ENCODE measurements at places on chromosomes 12 and 14.

DNA sequence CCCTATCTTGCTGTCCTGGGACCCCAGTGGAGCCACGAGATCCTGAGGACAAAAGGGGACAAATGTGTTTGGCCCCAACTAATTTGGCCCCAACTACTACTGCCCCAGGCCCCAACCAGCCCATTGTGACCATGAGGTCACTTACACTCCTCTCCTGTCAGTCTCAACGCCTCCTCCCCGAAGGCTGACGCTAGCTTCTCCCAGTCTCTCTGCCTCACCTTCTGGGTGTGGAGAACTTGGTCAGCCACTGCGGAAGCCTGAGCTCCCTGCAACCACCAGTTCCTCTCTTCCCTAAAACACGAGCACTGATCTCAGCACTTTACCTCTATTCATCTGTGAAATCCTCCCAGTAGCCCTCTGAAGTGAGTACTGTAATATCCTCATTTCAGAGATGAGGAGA is 13.3 kb downstream of the FAM181A start:
- no peak for DNase-seq

- no peak for DNase-seq
Observed at GRCh38 chr12:81257947-81258551, 180.2 kb downstream of the ACSS3 start.

GRCh38 chr14:53336729-53337128 is 183.6 kb upstream of the DDHD1 start:
- DNase-seq = no peak

GRCh38 chr14:61588419-61588901 is 106.9 kb upstream of the HIF1A start:
- DNase-seq = no peak

GRCh38 chr12:111434680-111435338 is 29.1 kb downstream of the SH2B3 start:
- peak; percentile 54 for DNase-seq

DNA sequence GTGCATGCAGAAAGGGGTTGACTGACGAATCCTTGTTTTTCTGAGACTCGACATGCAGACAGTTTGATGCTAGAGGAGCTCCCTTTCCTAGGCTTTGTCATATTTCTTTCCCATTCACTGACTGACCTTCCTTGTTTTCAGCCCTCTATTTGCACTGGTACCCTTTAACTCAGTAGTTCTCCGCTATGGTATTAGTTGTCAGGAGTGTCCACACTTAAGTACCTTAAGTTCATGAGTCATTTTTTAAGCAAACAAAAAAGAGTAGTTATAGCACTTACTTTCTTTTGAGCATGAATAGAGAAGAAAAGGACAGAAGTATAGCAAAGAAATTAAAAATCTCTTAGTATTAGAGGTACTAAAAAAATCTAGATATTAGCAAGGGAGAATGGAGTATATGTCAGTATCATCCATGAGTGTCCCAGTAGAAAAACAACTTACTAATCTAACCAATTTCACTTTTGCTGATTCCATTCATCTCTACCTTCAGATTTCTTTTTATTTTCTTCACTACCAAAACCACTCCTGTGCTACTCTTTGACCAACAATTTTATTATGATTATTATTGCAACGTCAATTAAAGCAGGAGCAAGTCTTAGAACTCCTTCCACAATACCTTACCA is 8.3 kb downstream of the ATP2B1 start:
- DNase-seq = no peak

- no peak for DNase-seq
Observed at GRCh38 chr12:96248136-96248931, 54.2 kb downstream of the ELK3 start.

- no peak for DNase-seq
Observed at GRCh38 chr14:44341116-44341515, 166.0 kb downstream of the FSCB start.

GRCh38 chr12:37543131-37543965 is 773.2 kb upstream of the ALG10B start:
- no peak for DNase-seq

- no peak for DNase-seq
Observed at GRCh38 chr12:4265280-4265679, 8.3 kb upstream of the CCND2 start.

DNA sequence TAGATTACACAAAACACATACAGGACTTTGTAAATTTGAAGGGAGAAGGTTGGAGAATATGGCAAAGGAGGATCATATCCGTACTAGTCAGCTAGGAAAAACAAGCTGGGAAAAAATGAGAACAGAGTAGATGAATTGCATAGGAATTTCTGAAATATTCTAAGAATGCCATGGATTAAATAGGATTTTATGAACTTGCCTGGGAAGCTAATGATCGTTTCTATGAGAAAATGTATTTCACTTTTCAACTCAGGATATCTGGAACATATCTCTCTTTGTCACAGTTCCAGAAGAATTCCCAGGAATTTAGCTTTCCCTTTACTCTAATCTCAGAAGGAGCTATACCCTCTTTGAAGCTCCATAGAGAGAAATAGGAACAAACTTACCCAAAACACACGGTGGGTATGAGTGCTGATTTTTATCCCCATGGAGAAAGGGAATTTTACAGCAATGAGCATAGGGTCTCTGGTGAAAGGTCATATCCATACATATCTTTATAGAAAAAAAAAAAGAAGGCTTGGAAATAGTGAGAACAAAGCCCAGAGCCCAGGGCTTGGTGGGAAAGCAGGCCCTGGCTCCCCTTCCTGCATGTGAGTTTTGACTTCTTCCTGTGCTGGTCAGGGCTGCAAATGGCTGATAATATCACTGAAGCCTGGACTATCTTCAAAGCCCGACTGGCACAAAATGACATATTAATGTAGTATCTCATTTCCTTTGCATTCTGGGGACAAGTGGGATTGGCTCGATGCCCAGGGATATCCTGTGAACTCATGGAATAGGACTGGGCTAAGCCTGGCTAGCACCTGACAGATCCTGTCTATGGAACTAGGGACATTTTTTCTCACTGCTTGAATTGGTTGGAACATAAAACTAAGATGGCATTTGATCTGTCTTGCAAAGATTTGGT is 136.3 kb downstream of the AEBP2 start:
- no peak for DNase-seq

- DNase-seq = no peak
Observed at GRCh38 chr14:61878931-61879330, 116.7 kb downstream of the SNAPC1 start.

DNA sequence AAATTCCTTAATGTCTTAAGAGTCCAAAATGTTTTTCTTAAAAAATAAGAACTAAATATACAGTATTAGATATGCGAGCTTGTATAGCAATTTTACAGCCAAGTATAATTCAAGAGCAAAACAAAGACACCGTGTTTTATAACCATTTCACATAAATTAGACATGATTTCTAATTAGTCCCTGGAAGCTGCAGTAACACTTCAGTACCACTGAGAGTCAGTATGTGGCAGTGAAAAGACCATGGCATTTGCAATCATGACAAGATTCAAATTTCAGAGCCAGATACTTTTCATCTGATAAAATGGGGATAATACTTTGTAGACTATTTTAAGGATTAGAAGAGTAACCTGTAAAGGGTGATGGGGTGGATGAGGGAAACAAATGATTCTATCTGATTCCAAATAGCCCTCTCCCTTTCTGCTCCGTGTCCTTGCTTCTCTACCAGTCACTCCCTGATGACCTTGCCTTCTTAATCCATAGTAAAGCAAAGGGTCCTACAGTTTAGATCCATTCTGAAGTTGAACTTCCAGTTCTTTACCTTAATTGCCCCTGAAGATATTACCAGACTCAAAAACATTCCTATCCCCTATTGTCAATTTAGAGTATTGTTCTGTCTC is 145.4 kb upstream of the ABCD2 start:
- no peak for DNase-seq

DNA sequence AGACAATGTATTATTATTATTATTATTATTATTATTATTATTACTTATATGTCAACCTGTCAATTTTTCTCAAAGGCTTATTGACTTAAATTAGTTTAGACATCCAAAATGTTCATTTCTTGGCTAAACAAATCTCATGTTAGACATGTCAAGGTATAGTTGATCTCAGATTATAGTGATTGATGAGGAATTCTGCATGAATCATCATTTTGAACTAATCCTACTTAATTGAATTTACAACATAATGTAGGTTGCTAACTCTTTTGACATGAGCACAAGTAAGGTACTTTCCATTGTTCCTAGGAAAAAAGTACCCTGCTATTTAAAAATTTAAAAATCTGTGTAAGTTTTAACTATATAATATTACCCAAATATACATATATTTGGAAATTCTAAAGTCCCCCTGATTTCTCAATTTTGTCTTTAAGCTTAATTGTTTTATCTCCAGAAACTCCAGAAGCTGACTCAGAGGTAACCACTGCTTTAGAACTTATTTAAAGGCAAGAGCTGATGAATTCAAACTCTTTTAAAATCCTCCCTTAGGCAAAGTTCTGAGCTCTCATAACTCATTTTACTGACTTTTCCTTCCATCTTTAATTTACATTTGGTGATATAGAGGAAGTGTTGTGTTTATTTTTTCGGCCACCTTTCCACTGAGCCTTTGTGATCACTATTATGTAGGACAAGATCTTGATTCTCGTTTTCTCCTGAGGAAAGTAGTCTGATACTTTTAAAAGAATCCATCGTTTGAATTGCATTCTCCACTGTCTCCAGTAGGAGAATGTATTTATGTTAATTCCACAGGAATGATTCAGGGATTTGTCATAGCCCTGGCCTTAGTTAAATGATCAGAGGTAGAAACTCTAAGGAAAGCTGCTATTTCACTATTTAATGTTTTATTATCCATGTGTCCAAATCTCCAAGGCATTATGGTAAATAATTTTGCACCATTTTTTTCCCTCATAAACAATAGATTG is 1304.5 kb downstream of the AACS start:
- no peak for DNase-seq

- no peak for DNase-seq
Observed at GRCh38 chr12:67940780-67941243, 48.4 kb upstream of the IFNG-AS1 start.

GRCh38 chr14:104320611-104321086 is 182.3 kb downstream of the KIF26A start:
- no peak for DNase-seq

- no peak for DNase-seq
Observed at GRCh38 chr12:93918262-93918661, 230.1 kb upstream of the PLXNC1 start.

- DNase-seq = no peak
Observed at GRCh38 chr12:82650627-82651337, 35.9 kb upstream of the TMTC2 start.

DNA sequence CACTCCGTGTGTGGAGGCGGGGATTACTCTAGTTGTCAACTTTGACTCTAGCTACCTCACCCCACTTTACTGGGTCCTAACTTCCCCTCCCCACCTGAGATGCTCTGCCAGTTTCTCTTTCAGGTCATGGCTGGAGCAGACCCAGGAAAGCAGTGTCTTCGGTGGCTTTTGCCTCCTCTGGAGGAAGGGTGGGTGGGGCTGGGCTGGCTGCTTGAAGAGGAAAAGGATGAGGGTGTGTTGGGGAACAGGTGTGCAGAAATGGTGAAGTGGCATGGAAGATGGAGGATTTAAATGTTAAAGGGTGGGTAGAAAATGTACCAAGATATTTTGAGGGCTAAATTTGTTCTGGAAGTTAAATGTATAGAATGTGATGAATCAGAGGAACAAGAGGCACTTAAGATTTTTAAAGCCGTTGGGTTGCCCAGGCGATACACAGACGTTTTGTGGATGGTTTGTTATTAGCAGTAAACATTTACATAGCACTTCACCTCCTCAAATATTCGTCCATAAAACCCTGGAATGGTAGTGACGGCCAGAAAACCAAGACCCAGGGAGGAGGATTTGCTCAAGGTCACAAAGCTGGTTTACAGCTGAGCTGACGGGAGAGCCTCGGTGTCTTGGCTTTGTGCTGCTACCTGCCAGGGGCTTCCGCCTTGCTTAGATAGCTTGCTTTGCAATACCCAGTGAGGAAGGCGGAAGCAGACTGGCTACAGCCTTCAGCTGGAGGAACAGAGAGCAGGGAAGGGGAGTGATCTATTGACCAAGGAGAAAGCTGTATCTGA is 72.2 kb upstream of the PRMT8 start:
- DNase-seq = no peak

DNA sequence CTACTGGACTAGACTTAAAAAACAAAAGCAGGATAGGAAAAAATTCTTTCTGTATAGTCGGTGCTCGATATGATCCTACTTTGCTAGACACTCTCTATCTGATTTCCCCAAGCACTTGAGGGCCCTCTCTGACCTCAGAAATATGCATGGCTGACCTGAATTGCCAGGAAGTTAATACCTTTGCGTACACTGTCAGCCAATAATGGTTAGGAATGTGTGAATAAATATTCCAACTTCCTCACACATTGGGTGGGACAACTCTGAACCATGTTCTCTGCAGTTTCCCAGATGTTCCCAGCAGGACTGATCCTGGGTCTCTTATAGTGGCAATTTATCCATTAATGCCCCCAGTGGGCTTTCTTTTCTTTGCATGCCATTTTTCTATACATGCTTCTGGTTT is 20.5 kb upstream of the RPL10L start:
- no peak for DNase-seq

GRCh38 chr12:89781156-89781555 is 72.5 kb upstream of the ATP2B1 start:
- DNase-seq = no peak

GRCh38 chr12:123934829-123935228 is 37.8 kb downstream of the CCDC92 start:
- DNase-seq = no peak

DNA sequence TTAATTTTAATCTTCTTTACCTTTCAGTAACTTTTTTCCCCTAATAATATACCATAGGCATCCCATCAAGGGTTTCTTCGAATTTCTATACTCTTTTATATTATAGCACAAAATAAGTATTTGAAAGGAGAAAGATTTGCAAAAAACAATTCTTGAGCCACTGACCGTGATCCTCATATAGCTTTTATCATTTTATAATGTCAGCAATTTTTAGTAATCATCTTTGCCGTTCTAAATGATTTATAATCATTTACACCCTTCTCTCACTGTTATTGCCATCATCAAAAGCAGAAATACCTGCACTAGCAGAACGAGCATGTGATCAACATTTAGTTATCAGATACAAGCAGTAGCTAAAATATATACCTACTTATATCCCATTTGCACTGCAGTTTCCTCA is 16.9 kb downstream of the PTPRQ start:
- DNase-seq = no peak

DNA sequence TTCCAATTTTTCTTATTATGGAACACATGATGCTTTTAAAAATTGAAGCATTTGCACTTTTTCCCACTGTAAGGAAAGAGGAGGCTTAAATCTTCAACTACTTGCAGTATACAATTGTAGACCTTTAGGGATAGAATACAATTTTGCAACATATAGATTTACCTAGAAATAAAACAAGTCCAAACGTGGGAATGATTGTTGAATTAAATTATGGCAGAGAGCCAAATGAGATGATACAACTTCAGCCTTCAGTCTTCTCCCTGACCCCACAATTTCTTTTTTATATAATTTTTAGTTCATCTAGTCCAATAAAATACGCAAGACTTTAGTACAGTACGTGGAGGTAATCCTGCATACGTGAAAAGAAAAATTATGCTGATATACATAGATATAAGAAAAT is 666.5 kb downstream of the SLC16A7 start:
- no peak for DNase-seq

- no peak for DNase-seq
Observed at GRCh38 chr12:47801904-47802246, 17.8 kb downstream of the HDAC7 start.

GRCh38 chr12:22282283-22282682 is 52.2 kb downstream of the ST8SIA1 start:
- DNase-seq = no peak

All from activated CD4-positive, CD25-positive, alpha-beta regulatory T cell (primary cell).